DMS53 (cell line): ENCODE measurements at places on chromosomes 5 and 9.

GRCh38 chr5:132566657-132567056 lies 9.9 kb downstream of the RAD50 start:
- DNase-seq = no peak

DNA sequence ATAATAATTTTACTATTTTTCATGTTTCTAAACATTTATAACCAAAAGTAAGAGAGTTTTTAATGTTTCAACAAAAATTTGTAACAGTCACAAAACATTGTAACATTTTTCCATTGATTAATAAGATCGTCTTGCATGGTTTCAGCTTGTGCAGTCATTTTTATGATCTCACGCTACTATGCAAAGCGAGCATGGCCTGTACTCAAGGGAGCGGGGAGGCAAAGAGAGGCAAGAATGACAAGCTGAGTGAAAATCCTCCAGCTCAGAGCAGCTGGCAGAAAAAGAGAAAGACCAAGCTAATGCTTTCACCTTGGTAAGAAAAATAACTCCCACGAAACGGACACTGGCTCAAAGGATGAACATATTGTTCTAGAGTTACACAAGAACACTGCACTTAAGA lies 90.0 kb upstream of the SV2C start:
- DNase-seq = no peak

DNA sequence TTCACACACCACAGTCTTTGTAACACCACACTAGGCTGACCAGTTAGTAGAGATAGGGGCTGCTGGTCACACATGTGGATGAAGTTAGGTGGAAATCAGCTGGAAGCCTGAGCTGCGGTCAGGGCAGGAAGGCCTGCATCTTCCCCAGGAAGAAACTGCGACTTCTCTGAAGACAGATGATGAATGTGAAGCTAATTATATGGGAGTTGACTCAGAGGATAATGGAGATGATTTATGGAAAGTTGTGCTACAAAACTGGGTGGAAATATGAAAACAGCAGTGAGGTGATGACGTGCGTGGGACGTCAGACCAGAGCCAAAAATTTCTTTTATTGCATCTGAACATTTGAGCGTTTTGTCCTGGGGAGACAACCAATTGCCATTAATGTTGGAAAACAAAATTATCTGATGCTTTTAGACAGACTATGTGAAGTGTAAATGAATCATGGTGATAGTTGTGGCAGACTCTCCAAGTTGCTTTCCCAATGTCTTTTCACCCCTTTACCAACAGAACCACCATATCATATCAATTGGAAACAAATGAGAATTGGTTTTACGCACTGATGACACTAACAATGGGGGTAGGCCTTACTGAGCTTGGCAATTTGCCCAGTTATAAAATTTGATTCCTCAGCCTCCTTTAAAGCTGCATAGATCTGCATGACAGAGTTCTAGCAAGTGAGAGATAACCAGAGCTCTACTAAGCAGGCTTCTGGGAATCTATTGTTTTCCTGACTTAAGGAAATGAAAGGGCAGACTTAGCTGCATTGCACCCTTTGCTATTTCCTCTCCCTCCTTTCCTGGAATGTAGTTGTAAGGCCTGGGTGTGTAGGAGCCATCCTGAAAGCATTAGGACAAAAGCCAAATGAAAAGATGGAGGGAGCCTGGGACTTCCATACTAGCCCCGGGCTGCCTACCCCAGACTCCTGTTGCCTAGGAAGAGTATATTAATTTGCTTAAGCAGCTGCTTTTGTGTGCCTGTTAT lies 84.0 kb downstream of the RAB3C start:
- no peak for DNase-seq

GRCh38 chr5:140548791-140549190 lies 1.3 kb downstream of the EIF4EBP3 start:
- no peak for DNase-seq

- DNase-seq = no peak
Observed at GRCh38 chr9:14258660-14259239, 55.2 kb downstream of the NFIB start.

- DNase-seq = no peak
Observed at GRCh38 chr9:115651461-115651860, 502.1 kb upstream of the PAPPA start.

GRCh38 chr9:74821636-74822035 lies 66.1 kb downstream of the TRPM6 start:
- DNase-seq = no peak

DNA sequence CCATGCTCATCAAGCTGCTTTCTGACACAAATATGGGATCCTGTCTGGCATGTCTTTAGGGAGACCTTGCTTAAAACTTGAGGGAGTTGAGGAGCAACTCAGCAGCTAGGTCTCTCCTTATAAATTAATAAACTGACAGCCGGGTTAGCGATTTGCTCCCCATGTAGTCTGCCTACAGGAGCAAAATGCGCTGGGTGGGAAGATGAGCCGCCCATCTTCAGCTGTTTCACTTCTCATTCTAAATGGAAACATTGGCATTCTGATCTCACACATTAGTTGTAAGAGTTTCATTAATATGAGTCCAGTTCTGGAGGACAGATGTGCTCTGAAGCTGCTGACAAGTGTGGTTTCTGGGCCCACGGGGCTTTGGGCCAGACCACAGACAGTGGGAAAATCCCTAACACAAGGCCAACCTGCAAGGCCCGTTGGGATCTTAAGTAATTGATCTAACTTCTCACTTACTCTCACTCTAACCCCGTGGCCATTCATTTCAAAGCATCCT lies 197.0 kb downstream of the MCTP1 start:
- no peak for DNase-seq

DNA sequence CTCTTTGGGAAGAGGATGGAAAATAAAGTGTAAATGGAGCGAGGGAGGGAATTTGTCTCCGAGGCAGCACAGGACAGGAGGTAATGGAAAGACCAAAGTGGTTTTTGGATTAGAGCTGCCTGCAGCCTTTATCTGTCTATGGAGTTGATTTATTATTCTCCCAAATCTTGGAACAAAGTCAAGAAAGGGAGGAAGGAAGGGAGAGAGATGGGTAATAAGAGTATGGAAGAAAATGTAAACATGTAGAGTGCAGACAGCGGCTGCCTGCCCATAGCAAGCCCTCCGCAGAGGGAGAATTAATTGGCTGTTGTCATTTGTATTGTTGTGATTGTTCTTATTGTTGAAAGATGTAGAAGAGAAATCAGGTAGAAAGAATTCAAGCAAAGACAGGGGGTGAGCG lies 15.7 kb downstream of the KCNIP1 start:
- DNase-seq = no peak

- peak; percentile 98 for DNase-seq
Observed at GRCh38 chr5:23507278-23507685, at the start of gene PRDM9. TSS of gene PRDM9 (plus strand) at chr5:23507609. CDS start at chr5:23509034, 1,425 bp downstream.

GRCh38 chr9:97529363-97530076 lies 28.1 kb downstream of the TMOD1 start:
- no peak for DNase-seq

DNA sequence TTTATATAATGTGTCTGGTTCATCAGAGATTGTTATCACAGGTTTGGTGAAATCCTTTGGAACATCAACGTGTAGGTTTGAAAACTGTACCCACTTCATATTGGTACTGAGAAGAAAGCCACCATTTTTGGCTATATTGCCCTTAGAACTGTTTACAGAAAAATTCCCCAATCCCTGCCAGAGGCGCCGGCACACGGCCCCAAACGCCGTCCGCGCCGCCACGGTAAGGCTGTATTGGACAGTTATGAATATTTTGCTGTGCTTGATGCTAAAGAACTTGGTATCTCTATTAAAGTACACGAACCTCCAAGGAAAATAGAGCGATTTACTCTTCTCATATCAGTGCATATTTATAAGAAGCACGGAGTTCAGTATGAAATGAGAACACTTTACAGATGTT lies 35.2 kb downstream of the DCAF10 start:
- DNase-seq = no peak

- DNase-seq = no peak
Observed at GRCh38 chr5:98940581-98940980, 11.8 kb upstream of the CHD1 start.

- no peak for DNase-seq
Observed at GRCh38 chr5:37799865-37800421, 39.9 kb downstream of the GDNF start.

DNA sequence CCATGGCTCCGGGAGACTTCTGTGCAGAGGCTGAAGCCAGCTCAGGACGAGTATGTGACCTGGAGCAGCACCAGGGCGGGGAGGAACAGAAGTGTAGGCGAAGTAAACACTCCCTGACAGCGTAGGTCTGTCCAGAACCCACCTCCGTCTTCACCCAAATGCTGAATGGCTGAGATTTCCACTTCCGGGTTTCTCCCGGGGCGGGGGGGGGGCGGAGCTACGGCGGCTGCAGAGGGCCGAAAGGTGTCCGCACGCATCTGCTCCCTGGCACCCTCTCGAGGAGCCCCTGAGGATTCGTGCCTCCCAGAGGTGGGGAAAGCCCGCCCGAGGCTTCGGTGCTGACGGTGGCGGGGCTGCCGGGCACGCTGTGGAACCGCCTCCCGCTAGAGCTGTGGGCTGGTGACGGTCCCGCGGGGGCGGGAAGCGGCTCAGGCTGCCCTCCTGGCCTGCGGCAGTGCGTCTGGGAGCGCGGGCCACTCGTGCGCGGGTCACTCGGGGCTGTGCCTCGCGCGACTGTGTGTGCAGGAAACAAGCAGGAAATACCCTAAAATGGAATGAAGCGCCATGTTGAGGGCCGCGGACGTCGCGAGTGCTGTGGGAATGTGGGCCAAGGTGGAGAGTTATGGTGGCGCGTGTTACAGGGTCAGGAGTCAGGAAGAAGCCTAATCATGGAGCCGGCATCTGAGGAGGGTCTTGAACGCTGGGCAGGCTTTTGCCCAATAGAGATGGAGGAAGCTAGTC lies 1425.4 kb downstream of the FOXD4L5 start:
- DNase-seq = no peak

GRCh38 chr9:81772144-81772543 lies 82.8 kb upstream of the TLE1 start:
- DNase-seq = peak; percentile 28

DNA sequence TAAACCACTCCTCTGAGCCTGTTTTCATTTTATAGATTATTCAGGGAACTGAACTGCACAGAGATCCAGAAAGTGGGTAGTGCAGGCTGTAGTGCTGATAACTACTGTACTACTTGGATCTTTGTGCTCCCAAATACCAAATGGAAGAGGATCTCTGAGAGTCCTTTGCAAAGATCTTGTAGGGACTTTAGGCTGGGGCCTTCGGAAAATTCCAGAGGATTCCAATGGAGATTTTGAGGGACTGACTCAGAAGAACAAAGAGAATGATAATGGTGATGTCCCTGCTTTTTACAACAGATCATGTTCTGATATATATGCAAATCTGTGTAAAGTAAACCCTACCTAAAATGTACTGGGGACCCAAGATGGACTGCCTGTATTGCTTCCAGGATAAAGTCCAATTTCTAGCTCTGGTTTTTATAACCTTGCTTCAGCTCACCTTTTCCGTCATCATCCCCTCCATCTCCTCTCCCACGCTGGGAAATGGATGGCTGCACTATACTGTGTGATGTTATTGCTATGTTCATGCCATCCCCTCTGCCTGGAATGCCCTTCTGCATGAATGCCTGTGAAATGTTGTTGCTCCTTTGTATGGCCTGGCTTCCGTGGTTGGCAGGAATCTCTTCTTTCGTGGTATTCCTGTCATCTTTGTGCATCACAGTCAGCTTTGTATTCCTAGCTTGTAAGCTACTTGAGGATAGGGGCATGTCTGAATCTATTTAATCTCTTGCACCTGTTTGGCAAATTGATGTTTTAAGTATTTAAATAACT lies 9.7 kb upstream of the PSMD5 start:
- DNase-seq = no peak

- DNase-seq = no peak
Observed at GRCh38 chr5:141717043-141717442, 35.0 kb upstream of the ARAP3 start.

GRCh38 chr9:130638284-130639123 lies 25.9 kb upstream of the PRDM12 start:
- DNase-seq = no peak

GRCh38 chr9:69344459-69344858 lies 19.4 kb downstream of the ENTREP1 start:
- no peak for DNase-seq

- peak; percentile 60 for DNase-seq
Observed at GRCh38 chr9:22030101-22030598, 21.0 kb upstream of the CDKN2B start.

GRCh38 chr5:10663489-10664179 lies 97.4 kb downstream of the DAP start:
- no peak for DNase-seq

GRCh38 chr9:27003426-27004077 lies 1.9 kb downstream of the LRRC19 start:
- no peak for DNase-seq

DNA sequence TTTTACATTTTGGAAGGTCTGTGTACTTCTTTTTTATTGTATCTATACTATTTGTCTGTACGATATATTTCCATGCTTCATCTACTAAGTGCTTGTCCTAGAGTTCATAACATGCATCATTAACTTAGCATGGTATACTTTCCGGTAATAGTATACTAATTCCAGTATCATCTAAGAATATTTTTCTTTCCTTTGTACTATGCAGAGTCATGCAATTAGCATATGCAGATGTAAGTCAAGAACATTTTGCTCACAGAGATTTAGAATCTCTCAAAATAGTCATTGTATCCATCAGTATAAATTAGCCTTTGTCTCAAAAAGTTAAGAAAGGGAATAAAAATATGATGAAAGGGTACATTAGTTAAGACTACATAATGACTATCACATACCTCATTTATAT lies 770.4 kb upstream of the GRAMD2B start:
- no peak for DNase-seq

DNA sequence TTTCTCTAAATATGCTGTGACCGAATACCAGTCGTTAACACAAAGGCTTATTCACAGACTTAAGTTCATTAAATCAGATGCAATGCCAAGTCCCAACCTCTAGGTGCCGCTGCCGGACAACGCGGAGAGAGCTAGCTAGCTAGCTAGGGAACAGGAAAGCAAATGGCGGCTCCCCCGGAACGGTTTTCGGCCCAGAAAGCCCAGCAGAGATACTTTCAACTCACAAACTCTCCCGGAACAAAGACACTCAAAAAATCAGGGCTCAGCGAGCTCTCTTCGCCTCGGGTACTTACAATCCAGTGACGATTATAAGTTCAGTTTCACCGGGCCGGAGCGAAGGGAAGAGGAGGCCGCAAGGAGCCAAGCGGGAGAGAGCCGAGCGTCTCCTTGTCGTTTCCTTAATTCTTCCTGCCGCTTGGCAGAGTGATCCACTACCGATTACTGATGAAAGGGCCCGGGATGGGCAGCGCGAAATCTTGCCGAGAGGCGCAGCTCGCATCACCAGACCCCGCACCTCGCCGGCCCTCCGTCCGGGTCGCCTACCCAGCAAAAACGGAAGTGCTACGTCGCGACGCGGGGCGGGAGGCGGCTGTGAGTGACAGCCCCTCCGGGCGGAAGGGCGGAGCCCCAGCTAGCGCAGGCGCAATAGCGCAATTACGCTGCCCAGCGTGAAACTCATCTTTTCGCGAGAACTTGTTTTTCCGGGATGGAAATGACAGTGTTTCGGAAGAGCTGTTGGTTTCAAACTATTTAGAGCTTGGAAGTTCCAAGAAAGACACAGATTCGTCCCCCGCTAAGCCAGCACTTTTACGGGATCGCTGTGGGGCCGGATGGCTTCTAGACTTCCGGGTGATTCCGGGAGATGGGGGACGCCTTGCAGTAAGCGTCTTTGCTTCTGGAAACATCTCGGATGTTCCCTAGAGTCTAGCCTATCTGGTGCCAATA lies at the start of gene TAF7:
Gene TAF7, minus strand, starts transcription at position 560 of the 945 bp plus-strand sequence. CDS start 740 bp downstream, outside the sequence.
- peak; percentile 97 for DNase-seq
